ENCODE measurements at places on chromosomes 12 and 14. TPM values are rescaled to one million over a fixed set of nuclear protein-coding genes. Genes with fewer than 3 reads are reported as not detected.

The PLA2G1B gene
- 2.0 TPM for total RNA-seq

- DNase-seq: no peak
Measured at GRCh38 chr12:13444076-13444475, 247.6 kb downstream of the EMP1 start.

GRCh38 chr12:55765736-55766290 is 22.9 kb downstream of the GDF11 start:
- DNase-seq: no peak

GRCh38 chr12:88247241-88247643 is 105.1 kb downstream of the TMTC3 start:
- peak; percentile 21 for DNase-seq

DNA sequence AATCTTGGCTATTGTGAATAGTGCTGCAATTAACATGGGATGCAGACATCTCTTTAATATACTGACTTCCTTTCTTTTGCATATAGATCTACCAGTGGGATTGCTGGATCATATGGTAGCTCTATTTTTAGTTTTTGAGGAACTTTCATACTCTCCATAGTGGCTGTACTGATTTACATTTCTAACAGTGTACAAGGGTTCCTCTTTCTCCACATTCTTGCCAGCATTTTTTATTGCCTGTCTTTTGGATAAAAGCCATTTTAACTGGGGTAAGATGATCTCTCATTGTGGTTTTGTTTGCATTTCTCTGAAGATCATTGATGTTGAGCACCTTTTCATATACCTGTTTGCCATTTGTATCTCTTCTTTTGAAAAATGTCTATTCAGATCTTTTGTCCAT is 8.4 kb downstream of the AMDHD1 start:
- DNase-seq: no peak

DNA sequence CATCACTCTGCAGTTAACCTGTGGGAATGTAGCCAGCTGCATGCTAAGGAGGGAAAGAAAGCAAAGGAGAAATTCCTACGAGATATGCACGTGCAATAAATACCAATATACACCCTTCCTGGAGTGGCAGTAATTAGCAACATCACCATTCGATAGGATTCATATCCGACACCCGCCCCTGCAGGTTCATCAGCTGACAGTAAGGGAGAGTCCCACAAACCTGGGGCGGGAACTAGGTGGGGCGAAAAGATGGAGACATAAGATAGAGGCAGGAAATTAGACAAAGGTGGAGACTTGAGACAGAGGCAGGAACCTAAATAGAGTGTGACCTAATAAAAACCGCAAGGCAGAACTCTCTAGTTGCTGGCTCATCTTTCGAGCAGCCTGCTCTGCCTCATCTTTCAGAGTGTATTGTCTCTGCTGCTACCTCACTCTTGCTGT is 51.6 kb downstream of the PLEKHG3 start:
- DNase-seq: no peak

- no peak for DNase-seq
Measured at GRCh38 chr12:127675936-127676335, 591.0 kb upstream of the TMEM132C start.

- no peak for DNase-seq
Measured at GRCh38 chr14:23284654-23285529, 1.0 kb downstream of the HOMEZ start.

GRCh38 chr14:96284008-96284407 is 28.0 kb downstream of the BDKRB1 start:
- no peak for DNase-seq

- no peak for DNase-seq
Measured at GRCh38 chr12:62003701-62004100, 256.5 kb upstream of the USP15 start.

- DNase-seq: no peak
Measured at GRCh38 chr12:19003987-19004619, 125.4 kb upstream of the PLEKHA5 start.

- no peak for DNase-seq
Measured at GRCh38 chr12:124510301-124510970, 57.0 kb downstream of the NCOR2 start.

DNA sequence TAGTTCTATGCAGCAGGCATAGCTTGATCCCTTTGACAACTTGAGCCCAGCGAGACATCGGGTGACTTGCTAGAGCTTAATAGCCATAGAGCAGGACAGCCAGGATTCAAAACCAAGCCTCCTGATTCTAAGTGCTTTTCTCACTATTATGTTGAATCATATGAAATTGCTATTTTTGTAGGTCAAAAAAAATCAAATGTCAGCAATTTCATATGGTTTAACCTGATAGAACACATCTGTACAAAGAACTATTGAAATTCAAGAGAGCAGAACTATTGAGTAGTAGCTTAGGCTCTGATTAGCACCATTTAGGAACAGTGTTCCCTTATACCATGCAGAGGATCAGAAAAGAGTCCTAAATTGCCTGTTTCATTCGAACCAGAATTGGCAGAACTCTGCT is 132.0 kb downstream of the EMP1 start:
- DNase-seq: no peak

DNA sequence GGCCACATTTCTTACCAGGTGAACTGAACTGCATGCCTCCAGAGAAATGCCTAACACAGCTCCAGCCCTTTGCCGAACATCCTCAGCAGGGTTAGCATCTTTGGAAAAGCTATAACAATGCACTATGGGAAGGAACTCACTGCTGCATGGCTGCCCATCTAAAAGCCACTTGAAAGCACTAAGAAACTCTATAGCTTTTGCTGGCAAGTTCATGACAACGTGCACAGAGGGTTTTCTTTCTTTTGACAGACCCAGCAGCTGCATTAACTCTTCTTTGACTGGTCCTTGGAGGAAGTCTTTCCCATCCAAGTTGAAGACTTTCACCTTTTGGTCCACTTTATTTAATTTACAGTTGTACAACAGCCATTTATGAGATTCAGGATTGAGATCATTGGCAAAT is 5.3 kb downstream of the TRMT5 start:
- DNase-seq: no peak
